ENCODE measurements at places on chromosomes 11 and 22.

GRCh38 chr22:19772422-19772672, 11.8 kb downstream of the TBX1 start:
- DNase-seq = no peak

DNA sequence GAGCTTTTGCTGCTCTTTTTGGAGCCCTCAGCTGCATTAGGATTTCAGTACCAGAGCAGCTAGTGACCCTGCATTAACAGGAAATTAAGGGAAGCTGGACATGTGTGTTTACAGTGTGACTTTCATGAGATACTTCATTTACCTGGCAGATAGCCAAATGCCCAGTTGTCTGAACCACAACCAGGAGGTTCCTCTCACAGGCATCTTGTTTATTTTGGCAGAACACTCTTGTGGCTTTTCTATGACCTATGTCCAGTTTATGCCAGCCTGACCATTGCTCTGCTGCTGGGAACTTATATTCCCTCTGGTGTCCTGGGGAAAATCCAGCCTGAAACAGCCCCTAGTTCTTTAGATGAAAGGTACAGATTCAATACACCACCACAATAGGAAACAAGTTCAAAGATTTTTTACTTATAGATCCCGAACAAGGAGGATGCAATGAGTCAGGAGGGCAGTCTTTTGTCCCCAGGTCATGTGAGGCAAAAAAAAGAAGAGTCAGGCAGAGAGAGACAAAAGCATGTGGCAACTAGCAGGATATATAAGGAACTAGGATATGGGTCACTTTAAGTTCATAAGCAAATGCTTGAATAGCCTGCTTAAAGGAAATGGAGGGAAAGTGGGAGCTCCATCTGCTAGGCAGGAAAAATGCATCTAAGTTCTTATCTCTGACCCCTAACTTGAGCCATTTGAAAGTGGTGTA, 379.3 kb downstream of the INSC start:
- DNase-seq = no peak

GRCh38 chr11:17734418-17734911, at the start of gene KCNC1:
Gene KCNC1, plus strand, starts transcription at chr11:17734781. Its CDS starts 1,222 bp downstream, at chr11:17736003.
- DNase-seq = peak; percentile 44

GRCh38 chr11:130865091-130865773, 51.0 kb downstream of the SNX19 start:
- no peak for DNase-seq

GRCh38 chr11:67996622-67997474, 7.0 kb downstream of the UNC93B1 start:
- DNase-seq = no peak

GRCh38 chr11:68411501-68411991, 49.0 kb upstream of the PPP6R3 start:
- no peak for DNase-seq

DNA sequence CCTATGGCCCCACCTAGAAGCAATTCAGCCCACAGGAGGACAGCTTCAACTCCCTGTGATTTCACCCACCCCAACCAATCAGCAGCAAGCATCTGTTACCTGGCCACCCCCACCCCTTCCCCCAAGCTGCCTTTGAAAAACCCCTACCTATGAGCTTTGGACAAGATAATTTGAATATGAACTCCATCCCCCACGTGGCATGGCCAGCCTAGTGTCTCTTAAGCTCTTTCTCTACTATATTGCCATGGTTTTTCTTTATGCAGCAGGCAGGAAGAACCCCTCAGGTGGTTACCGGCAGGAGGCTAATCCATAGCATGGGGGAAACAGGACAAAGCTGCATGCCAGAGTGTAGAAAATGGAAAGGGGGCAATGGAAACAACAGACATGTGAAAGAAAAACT, 29.0 kb downstream of the CTSC start:
- no peak for DNase-seq

GRCh38 chr11:7353100-7353499, 101.4 kb downstream of the SYT9 start:
- DNase-seq = no peak
